ENCODE measurements at places on chromosomes 3 and 15.
A peak's percentile ranks its signal among the peaks of the same experiment; 100 is the strongest.

DNA sequence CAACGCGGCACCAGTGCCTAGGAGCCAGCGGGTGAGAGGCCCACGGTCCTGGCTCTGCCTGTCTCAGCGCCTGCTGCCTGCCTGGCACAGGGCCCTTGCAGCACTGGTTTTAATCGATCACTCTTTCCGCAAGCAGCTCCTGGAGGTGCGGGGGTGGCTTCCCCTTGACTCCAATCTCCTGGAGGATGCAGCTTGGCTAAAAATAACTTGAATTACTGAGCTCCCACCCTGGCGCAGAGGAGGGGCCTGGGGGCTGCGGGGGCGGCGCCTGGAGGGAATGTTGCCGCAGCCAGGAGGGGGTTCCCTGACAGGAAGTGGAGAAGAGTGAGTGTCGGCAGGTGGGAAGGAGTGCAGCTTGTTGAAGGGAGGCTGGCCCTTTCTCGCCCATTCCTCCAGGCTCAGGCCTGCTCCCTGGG lies 9.9 kb upstream of the RPL29 start:
- DNase-seq = peak; percentile 57

GRCh38 chr15:61916104-61916503 lies 144.1 kb downstream of the VPS13C start:
- no peak for DNase-seq

- no peak for DNase-seq
Measured at GRCh38 chr3:135915206-135915605, 50.3 kb upstream of the PPP2R3A start.

DNA sequence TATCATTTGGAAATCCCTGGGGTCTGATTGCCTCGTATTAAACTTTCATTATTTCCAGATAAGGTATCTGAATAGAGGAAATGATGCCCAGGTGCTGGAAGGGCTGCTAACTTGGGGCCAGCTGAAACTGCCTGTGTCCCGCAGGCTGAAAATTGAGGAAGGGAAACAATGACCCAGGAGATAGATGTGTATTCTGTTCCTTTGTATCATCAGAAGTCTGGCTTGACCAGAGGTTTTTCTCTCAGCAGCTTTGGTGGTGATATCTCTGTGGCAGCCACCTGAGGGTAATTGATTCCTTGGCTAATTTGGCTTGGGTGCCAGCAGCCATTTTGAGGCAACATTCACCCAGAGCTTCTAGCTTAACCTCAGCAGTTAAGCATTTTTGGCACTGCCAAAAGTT lies 90.0 kb upstream of the STT3B start:
- DNase-seq = no peak

DNA sequence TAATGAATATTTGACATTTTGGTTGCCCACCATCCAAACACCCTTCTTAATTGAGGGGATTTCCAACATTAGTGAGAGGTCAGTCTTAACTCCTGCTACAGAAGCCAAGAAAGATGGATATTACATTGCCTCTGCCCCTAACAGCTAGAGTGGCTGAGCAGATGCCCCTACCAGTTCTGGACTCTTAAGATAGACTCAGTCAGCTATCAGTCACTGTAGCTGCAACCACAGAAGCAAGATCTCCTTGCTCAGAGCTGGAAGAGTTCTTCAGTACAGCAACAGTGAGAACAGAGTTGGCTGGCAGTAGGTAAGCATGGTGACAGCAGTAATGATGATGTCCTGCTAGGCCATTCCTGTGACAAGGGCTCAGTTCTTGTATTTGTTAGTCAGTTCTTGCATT lies 29.4 kb upstream of the TNFSF10 start:
- DNase-seq = no peak

GRCh38 chr15:87881026-87881425 lies 375.5 kb downstream of the NTRK3 start:
- no peak for DNase-seq

DNA sequence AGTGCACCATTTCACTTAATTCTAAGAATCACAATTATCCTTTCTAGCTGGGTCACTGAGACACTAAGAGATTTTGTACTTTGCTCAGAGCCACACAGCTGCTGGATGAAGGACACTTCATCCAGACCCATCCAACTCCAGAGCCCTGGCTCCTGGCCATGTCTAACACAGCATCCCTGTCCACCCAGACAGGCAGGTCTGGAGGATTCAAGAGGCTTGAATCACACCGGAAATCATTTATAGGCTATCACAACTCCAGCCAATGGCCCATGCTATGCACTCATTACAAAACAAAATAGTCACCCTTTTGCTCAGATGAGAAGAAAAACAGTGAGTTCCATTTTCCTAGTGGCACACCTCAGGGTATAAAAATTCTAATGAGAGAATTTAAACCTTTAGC lies 198.2 kb upstream of the LMCD1 start:
- DNase-seq = no peak

DNA sequence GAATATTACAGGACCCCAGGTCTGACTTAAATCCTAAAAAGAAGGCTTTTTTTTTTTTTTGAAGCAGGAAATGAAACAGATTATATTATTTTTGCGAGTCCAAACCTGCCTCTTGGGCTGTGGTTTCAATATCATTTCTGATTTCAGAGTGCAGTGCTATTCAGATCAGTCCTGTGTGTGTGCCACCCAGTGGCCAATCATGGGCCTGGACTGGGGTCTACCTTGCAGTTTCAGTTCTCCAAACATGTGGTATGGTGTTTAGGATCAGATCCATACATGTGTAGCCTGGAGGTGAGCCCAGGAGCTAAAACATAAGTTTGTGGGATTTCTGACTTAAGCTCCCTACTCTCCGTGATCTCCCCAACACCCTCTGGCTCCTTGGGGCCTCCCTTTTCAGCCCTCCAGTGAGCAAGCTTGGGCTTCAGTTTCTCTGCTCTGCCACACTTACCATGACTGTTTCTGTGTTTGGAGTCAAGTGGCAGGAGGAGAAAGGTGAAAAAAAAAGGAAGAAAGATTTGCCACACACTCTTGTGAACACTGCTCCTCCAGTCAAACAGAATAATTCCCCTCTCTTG lies 12.1 kb upstream of the THSD4 start:
- DNase-seq = peak; percentile 26

DNA sequence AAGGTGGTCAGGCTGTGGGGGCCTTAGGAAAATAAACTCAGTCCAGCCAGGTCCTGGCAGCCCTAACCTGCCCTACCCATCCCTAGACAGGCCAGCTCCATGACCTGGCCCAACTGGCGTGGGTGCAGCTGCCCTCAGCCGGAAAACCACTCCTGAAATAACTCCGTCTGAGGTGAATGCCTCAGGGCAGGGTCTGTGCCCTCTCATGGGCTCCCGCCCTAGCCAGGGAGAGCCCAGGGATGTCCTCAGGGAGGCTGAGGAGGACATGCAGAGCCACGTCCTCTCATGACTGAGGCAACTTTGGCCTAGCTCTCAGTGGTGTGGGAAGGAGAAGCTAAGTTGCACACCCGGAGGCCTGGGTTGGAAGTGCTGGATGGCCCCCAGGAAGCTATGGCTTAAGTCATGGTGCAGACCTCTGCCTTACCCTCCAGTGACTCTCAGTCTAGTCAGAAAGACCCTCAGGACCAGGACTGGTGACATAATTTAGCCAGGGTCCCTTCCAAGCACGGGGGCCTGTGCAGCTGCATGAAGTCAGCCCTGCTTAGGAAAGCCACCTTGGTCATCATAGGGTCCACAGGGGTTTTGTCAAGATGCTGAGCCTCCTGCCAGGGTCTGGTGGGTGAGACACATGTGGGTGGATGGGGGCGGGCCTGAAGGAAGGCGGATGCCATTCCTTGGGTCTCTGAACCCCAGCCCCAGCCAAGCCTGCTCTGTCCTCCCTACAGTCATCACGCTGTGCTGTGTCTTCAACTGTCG lies 7.4 kb downstream of the TMIE start:
- no peak for DNase-seq

GRCh38 chr3:57673156-57673555 lies 19.7 kb downstream of the DENND6A start:
- no peak for DNase-seq

- no peak for DNase-seq
Measured at GRCh38 chr3:162390891-162391290, 894.3 kb downstream of the OTOL1 start.

DNA sequence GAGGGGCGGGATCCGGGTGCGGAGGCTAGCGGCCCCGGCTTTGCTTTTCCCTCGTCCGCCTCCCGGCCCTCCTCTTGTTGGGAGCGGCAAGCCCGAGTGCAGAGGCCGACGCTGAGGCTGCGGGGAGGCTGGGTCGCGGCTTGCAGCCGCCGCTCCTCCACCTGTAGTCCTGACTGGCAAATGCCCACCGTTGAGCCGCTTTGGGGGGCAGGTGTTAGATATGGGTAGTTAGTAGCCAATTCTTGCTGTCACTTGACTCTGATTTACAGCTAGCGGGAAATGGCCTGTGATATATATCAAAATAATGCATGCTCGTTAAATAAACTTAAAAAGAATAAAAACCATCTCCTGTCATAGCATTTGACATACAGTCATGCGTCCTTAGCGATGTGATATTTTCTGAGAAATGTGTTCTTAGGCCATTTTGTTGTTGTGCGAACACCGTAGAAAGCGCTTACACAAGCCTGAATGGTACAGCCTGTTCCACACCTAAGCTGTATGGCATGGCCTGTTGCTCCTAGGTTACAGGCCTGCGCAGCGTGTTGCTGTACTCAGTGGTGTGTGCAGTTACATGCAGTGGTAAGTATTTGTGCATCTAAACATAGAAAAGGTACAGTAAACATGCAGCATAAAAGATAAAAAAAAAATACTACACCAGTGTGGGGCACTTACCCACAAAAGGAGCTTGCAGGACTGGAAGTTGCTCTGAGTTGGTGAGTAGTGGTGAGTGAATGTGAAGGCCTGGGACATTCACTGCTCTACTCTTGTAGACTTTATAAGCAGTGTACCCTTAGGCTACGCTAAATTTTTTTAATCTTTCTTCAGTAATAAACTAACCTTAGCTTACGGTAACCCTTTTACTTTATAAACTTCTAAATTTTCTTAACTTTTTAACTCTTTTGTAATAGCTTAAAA lies 873 bp downstream of the CAPN7 start:
- peak; percentile 42 for DNase-seq

DNA sequence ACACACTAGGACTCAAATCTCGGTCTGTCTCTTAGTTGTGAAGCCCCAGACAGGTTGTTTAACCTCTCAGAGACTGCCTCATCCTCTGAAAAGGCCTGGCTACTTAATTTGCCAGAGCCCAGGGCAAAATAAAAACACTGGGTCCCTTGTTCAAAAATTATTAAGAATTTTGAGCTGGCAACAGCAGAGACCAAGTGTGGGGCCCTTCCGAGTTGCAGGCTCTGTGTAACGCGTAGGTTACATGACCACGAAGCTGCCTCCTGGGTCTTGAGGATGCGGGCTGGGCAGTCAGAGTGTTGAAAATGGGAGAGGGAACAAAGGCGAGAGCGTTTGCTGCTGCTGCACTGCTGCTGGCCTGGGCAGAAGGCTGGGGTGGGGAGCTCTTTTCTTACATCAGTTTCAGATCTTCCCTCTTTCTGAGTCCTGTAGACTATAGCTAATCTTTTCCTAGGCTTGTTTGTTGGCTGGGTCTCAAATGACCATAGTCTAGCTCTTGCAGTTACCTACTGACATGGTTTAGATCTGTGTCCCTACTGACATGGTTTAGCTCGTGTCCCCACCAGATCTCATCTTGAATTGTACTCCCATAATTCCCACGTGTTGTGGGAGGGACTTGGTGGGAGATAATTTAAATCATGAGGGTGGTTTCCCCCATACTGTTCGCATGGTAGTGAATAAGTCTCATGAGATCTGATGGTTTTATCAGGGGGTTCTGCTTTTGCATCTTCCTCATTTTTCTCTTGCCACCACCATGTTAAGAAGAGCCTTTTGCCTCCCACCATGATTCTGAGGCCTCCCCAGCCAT lies 49.9 kb downstream of the CLEC3B start:
- peak; percentile 11 for DNase-seq

GRCh38 chr3:62046326-62046725 lies 327.0 kb downstream of the FEZF2 start:
- no peak for DNase-seq

- no peak for DNase-seq
Measured at GRCh38 chr15:84603630-84604379, 3.0 kb downstream of the ZSCAN2 start.

DNA sequence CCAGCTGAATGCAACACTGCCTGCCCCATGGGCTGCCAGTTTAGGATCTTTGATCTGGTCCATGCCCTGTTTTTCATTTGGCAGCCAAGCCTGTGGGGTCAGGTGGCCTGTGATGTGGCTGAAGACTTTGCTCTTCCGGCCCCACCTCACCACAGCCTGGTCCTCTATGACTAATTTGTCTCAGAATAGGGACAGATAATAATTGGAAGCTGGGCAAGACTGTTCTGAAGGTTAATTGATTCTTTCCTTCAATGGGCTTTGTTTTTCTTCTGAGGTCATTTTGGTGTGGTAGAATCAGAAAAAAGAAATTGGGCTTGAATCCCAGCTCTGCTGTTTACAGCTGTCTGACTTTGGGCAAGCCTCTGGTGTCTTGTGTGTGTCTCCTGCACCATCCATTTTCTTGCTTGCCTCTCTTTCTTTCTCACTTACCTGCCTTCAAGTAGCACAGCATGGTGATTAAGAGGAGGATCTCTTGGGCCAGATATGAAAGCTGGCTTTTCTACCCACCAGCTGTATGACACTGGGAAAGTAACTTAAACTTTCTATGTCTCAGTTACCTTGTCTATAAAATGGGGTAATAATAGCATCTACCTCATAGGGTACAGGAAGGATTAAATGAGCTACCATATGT lies 24.2 kb downstream of the ABHD2 start:
- DNase-seq = no peak

GRCh38 chr15:63945838-63946298 lies 100.4 kb downstream of the DAPK2 start:
- DNase-seq = no peak

- DNase-seq = no peak
Measured at GRCh38 chr3:42663581-42664437, 10.3 kb downstream of the ZBTB47 start.

DNA sequence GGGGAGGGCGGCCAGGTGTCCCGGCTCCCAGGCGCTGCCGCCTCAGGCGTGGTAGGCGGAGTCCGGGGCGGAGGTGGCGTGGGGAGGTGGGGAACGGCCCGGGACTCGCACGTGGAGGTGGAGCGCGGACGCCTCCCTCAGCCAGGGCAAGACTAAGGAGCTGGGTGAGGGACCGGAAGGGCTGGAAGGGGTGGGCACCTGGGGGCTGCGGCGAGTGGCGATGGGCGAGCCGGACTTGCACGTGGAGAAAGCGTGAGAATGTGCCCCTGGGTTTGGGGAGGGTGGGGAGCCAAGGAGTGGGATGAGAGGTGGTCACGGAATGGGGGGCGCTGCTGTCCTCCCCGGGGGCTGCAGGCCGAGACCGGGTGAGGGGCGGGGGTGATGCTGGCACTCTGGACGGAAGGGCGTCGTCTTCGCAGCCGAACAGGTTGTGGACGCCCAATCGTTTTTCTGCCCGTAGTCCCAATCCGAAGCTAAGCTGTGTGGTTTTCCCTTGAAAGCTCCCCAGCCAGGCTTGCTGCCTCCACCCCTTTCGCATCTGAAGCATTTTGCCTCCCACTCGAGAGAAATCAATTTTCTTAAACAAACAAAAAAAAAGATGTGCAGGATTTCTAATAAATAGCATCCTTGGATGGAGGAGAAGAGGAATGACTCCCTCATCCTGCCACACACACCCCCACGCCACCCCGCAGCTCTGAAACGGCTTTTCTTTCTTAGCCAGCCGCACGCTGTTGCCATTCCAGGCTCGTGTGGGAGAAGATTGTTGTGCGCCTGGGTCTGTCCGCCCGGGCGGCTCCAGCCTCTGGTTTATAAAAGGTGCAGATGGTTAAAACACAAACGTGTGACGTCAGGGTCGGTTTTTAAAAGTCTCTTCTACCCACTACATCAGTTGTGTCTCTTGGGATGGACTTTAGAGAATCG lies 62.5 kb upstream of the ANKRD28 start:
- peak; percentile 74 for DNase-seq

All from neural progenitor cell (in vitro differentiated cells).